ENCODE measurements at places on chromosomes 2 and 18.

DNA sequence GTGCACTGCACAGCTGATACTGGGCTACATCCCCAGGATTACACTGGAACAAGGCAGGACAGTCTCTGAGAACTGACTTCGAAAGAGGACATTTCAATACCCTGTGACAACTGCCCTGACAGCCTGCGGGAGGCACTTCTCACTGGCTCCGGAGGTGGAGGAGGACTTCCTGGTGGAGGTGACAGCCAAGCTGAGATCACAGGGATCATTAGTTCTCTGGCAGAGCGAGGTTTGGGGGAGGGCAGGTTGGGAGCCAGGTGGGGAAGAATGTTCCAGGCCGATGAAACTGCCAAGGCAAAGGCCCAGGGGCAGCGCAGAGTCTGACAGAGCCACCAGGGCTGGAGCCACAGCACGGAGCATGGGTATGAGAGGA is 28.0 kb upstream of the NPAS2 start:
- no peak for DNase-seq

DNA sequence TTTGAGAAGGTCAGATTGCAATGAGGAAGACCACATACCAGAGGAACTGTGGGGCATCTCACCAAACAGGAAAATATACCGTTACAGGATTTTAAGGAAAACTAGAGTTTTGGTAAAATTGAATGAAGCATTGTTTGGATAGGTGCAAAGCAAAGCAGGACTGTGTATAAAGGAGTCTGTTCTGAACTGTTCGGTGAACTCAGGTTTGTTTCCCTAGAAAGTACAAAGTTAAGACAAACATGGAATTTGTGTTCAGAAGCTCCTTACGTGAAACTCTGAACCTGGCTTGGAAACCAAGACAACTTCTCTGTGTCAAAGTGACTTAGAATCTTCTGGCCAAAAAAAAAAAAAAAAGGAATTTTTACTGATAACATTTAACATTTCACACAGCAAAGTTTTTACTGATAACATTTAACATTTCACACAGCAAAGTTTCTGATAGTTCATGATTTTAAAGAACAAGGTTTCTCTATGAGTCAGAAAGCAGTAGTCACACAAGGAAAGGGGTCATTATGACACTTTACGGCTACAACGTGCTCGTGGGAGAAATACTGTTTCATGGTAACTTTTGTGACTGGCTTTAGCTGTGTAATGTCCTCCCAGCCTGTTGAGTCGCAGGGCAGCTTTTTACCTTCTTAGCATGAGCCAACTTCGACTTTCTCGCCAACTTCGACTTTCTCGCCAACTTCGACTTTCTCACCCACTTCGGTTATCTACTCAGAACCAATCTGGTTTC is 21.2 kb upstream of the TET3 start:
- no peak for DNase-seq

- no peak for DNase-seq
Measured at GRCh38 chr2:236565879-236566402, 3.7 kb upstream of the ACKR3 start.

GRCh38 chr2:11071939-11072338 is 83.3 kb upstream of the SLC66A3 start:
- no peak for DNase-seq

GRCh38 chr2:23627236-23628009 is 242.4 kb downstream of the KLHL29 start:
- DNase-seq: no peak

GRCh38 chr2:144458541-144458940 is 61.4 kb downstream of the ZEB2 start:
- DNase-seq: no peak

- no peak for DNase-seq
Measured at GRCh38 chr2:218021536-218022071, 18.8 kb upstream of the TNS1 start.

DNA sequence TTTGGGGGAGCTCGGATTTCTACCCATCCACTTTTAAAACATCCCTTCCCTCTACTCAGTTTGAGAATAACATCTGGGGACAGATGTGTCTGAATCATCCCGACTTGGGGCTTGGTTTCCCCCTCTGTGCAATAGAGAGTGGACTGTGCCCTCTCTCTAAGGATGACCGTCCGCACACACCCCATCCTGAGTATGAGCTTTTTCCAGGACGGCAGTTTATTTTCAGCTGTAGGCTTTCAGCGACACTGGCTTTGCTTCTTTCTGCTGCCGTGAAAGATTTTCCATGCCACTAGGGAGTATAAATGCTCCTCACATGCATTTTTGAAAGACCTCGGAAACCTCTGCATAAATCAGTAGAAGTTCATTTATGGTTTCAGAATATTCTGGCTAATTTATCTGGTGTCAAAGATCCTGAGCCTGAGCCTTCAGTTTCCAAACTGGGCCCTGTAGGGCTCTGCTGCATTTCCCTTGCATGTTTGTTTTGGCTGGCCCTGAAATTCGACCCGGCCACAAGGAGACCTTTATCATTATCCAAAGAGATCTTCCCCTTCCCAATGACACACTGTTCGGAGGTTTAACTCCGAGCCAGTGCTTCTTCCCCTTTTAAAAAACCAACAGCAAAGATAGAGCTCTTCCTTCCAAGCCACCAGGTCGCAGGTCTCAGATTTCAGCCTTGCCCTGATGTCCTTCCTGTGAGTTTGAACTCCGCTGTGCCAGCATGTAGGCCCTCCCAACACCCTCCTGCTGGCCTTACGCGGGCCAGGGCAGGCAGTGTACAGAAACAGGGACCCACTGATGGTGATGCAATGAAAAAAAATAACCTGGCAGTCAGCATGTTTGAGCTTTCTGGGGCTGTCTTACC is 53.3 kb downstream of the FECH start:
- DNase-seq: no peak

- DNase-seq: no peak
Measured at GRCh38 chr18:8496186-8496585, 113.1 kb upstream of the RAB12 start.

DNA sequence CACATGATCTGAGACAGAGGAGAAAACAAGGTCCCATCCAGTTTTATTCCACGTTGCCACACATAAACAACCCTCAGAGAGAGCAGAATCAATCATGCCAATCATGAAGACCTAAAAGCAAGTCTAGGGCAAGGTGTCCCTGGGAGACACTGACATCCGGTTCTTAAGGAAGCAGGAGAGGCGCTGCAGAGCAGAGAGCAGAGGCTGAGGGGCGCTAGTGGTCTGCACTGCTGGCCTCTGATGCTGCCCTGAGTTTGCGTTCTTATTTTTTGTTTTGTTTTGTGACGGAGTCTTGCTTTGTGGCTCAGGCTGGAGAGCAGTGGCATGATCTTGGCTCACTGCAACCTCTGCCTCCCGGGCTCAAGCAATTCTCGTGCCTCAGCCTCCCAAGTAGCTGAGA is 83.3 kb downstream of the SMIM21 start:
- no peak for DNase-seq
